ENCODE measurements at places on chromosomes 6 and 20.

DNA sequence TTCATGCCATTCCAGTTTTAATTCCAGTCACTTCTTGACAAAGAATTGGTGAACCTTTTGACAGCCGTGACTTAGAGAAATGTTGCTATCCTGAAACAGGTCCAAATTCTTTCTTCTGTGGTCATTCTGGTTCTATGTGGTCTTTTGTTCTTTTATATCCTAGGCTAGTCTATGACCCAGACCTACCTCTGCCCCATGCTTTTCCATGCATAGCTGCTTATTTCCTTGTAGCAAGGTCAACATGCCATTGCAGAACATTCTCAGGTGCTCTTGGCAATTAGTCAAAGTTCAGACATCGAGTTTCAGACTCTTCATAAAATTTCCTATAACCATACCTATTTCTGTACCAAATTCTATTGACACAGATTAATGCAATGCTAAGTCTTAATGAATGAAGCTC, 202.6 kb downstream of the PLCB1 start:
- no peak for DNase-seq

DNA sequence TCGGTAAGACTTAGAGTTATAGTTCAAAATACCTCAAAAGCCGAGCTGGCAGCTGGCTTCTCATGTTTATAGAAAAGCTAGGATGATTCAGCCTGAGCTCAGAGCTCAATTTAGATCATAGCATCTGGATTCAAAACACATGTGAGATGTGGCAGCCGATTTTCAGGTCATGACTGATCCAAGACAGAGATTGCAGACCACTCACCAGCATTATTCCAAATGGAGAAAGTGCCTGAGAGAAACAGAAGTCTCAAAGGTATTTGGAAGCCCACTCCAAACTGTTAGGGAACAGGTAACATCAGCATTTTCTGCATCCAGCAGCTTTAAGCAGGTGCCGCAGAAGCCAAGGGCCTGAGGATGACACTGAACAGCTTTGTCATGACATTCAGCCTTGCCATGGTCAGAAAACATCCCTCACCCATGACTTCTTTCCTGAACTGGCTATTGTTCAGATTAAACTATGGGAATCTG, 102.2 kb downstream of the BACH2 start:
- DNase-seq: peak; percentile 41

GRCh38 chr20:14830899-14831298, 493.5 kb upstream of the FLRT3 start:
- no peak for DNase-seq

DNA sequence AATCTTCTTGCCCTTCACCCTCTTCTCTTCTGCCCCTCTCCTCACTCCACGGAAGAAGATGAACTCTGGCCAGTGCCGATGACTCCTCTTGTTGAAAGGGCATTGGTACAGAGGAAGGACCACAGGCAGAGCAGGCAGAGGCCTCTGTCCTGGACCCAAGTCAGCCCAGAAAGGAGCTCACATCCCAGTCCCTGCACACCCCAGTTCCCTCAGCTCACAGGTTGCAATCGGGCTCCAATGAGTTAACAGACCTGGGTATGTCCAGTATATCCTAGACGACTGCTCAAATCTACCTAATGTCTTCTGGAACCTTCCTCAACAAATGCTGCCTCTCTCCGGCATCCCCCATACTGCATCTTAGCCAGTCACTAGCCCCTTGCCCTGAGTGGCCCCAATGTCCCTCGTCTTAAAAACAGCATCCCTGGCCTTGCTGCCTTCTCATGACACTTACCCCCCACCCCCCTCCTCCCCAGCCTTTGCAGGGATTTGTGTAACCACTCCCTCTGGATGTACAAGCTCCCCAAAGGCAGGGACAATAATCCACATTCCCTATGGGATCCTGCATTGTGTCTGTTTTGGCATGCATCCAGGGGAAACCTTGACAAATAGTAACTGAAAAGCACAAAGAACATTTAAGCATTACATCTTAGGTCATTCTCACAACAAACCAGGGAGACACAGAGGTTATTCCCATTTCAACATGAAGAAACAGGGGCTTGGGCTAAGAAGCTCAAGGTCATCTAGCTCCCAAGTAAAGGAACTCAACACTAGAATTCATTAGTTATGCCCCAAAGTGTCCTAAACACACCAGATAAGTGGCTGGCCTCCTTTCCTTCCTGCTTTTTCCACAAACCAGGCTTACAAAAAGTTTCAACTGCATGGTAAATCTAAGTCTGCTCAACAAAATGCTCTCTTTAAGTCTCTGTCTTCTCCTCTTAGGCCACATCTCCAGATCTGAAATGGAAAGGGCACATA, 45.1 kb downstream of the TRERF1 start:
- DNase-seq: no peak

- DNase-seq: peak; percentile 97
Observed at GRCh38 chr6:30066577-30067459, at the start of gene PPP1R11. Gene PPP1R11, plus strand, starts transcription at chr6:30067198. Its CDS starts 213 bp downstream, at chr6:30067411.

DNA sequence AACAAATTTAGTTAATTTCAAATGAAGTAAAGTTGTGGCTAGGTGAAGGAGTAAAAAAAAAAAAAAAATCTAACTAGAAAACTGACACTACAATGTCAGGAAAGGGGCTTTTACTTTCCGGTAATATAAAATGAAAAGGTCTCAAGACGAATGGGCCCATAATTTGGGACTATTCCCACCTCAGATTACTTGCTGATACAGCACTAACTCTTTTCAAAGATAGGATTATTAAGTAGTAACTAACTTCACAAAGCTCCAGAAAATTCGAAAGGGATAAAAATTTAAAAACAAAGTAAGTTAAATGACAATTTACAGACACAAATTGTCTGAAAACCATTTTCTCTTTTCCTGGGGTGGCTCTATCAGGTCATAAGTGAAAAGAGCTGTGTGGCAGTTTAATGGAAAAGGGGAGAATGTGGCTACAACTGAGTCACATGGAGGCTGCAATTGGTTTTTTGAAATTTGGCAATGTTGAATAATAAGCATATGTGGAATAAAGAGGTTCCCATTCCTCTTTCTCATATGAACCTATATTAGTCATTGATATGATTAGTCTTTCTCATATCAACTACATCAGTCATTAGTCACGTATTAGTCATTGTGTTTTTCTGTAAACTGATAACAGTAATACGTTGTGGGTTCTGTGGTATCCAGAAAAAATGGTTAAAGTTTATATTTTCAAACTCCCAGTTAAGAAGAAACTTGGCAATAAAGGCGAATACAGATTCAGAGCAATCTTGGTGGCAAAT, 78.0 kb downstream of the RWDD2A start:
- no peak for DNase-seq

GRCh38 chr6:140537211-140537610, 1162.8 kb upstream of the CITED2 start:
- DNase-seq: no peak

DNA sequence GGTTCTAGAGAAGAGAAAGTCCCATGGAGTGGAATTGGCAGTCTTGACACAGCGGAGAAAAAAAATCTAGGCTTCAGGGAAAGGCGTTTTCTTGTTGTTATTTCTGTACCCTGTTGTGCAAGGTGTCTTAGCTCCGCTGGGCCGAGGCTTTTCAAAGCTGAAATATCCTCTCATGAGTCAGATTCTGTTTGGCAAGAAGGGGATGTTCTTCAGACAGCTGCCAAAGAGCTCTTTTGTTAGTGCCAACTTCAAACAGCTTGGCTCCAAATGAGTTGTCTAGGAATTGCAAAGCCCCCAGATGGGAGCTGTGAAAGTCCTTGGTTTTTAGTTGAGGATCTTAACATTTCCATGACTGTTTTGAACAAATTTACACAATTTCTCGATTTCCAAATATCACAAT, 45.6 kb downstream of the LRRN4 start:
- DNase-seq: peak; percentile 90

GRCh38 chr6:25927178-25927577, 3.3 kb downstream of the SLC17A2 start:
- no peak for DNase-seq

DNA sequence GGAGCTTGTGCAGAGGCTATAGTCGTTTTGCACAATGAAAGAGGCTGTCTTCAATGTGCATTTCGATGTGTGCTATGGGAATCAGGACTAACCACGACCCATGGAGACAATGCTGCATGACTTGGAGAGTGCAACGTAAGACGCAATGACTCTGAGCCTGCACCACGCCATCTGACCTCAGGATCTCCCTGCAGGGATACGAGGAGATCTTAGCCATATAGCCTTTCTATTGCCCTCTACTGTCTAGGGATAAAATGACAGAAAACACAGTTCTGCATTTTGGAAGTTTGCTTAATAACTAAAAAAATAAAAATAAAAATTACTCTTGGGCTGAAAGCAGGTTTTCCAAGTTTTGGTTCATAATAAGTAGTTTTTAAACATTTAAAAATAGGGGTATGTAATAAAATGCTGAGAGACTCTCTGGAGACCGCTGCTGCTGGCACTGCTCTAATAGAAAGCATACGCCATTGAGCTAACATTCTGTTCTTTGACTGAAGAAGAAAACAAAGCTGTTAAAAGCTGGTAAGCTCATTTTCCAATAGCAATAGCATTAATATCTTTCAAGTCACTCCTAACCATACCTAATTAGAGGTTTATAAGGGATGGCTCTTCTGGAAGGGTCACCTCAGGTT, 87.2 kb downstream of the PDE7B start:
- peak; percentile 70 for DNase-seq

GRCh38 chr20:40019510-40019909, 669.5 kb downstream of the MAFB start:
- no peak for DNase-seq

- no peak for DNase-seq
Observed at GRCh38 chr20:41567615-41568014, 50.6 kb downstream of the CHD6 start.

DNA sequence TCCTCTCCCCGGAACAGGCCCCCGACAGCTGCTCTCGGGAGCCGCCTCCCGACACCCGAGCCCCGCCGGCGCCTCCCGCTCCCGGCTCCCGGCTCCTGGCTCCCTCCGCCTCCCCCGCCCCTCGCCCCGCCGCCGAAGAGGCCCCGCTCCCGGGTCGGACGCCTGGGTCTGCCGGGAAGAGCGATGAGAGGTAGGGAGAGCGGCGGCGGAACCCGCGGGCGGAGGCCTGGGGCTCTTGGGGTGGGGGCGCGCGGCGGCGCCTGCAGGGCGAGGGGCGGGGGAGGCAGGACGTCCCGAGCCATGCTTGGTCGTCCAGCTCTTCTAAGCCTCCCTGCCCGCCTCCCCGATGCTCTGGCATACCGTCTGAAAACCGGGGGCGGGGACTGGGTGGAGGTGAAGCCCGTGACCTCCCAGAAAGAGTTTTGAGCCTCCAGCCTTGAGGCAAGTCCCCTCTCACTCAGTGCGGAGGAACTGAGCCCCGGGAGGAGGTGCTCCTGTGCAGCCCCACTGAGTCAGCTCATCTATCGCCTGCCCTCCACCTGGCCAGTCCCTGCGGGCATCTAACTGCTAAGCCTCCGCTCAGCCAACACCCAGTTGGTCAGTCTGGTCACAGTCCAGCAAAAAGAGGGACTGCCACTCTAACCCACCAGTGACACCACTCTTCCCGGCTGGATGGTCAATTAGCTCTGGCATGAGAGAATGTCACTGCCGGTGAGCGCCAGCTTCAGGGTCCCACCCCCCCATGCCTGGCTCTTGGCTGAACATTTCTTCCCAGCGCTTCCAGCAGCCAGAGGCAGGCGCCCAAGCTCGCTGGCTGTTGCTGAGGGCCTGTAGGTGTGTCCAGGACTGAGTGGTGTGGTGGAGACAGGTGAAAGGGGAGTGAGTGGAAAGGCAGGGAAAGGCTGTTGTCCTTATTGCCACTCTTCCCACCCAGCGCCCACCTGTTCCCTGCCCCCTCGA, 482 bp downstream of the DDR1 start:
- DNase-seq: no peak

DNA sequence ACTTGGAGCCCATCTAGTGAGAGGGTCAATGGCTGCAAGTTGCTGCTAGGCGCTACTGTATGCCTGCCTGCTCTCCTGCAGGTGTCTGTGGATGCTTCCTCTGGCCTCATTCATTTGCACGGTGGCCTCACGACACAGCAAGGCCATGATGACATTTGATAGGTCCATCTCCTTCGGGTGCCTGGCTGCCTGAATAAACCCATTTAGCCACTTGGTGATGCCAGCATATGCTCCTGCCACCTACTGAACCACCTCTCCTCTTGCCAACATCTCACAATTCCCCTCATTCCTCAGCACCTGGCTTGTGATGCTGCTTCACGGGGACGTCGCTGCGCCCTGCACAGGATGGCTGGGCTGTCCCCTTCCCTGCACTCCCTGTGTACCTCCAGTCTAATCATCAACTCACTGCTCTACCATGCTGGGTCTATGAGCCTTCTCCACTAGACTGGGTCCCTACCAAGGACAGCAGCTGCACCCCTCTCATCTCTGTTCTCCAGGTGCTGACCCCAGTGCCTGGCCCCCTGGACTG, 51.1 kb downstream of the AGPAT4 start:
- DNase-seq: no peak

DNA sequence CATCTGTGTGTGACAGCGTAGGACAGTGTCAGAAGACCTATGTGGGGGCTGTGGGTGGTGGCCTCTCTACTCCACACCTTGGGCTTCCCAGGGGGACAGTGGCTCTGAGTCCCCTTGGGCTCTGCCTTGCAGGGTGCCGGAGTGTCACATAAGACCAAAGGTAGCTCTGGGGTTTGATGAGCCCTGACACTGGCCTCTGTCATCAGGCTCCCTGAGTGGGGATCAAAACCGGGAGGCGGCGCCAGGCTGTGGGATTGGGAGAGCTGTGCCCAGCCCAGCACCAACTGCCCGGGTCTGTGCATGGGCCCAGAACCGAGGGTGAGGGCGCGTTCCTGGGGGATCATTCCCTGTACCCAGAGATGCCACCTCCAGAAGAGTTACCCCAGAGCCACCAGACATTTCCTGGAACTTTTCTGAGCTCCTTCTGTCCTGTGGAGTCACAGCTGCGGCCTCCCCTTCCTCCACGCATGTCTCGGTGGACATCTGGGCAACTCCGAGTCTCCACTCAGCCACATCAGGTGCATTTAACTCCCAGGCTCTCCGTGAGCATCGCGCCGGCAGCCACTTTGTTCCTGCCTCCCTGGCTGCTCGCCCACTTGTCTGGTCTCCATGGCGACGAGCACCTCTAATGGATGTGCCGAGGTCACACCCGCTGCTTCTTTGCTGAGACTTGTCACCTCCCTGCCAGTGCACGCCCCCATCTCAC, 94.7 kb downstream of the TMEM242 start:
- DNase-seq: no peak

DNA sequence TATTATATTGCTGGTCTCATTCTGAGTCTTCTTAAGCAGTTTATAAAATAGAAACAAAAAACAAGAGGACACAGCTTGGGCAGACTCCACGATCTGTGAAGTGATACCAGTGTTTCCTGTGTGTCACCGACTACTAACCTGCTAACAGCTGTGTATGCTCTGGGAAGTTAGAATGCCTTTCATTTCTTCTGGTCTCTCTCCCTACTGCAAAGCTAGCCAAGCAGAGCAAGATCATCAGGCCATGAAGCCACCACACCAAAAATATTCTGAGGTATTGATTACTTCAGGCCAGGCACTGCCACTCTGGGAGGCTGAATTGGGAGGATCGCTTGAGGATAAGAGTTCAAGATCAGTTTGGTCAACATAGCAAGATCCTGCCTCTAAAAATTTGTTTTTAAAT, 46.9 kb upstream of the SMIM29 start:
- no peak for DNase-seq

DNA sequence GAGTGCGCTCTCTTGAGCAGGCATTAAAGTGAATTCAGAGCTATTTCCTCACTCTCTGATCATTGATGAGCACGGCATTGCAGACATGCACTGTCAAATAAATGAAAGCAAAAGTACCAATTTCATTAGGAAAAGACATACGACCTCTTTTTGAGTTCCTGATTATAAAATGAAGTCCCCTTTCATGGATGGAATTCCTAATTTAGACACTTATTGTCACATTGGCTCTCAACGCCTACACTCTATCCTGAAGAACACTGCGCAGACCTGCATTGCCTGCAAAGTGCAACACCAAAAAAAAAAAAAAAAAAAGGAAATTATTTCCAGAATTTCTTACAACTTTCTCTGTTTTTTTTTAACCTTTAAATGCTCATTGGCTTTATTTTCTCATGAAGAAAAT, 1.6 kb downstream of the ADGRB3 start:
- no peak for DNase-seq

Measured in skeletal muscle cell (primary cell).